ENCODE measurements at places on chromosomes 5 and 9. TPM values are rescaled to one million over a fixed set of nuclear protein-coding genes. Genes with fewer than 3 reads are reported as not detected.

ANKRD31 gene
- 0.51 TPM for total RNA-seq

LHX6 gene
- total RNA-seq: 0.41 TPM

IFNA13 gene
- total RNA-seq: 1.7 TPM

INPP5E gene
- total RNA-seq: 20.1 TPM

NUDT12 gene
- total RNA-seq: 5.4 TPM

SMIM33 gene
- not detected for total RNA-seq

SNCB gene
- not detected for total RNA-seq

F2RL2 gene
- total RNA-seq: not detected

VCAN gene
- 442 TPM for total RNA-seq

TNPO1 gene
- 83.7 TPM for total RNA-seq

GABRA6 gene
- not detected for total RNA-seq

C5orf24 gene
- total RNA-seq: 41.0 TPM

RALGDS gene
- total RNA-seq: 56.3 TPM

SHB gene
- 8.5 TPM for total RNA-seq

PLAC8L1 gene
- total RNA-seq: not detected

SMIM27 gene
- total RNA-seq: 11.4 TPM

PTPRD gene
- 5.4 TPM for total RNA-seq

LHX3 gene
- total RNA-seq: not detected

RETREG1 gene
- total RNA-seq: 6.7 TPM

GPR150 gene
- total RNA-seq: 0.38 TPM

MEGF10 gene
- 0.82 TPM for total RNA-seq

NR5A1 gene
- total RNA-seq: 231 TPM

PKD2L2 gene
- total RNA-seq: not detected

Measured in spleen (tissue), 13 donors.